ENCODE measurements at places on chromosomes 12 and 14.
A peak's percentile ranks its signal among the peaks of the same experiment; 100 is the strongest.

- peak; percentile 50 for DNase-seq
Observed at GRCh38 chr14:70873627-70874026, 33.6 kb upstream of the PCNX1 start.

DNA sequence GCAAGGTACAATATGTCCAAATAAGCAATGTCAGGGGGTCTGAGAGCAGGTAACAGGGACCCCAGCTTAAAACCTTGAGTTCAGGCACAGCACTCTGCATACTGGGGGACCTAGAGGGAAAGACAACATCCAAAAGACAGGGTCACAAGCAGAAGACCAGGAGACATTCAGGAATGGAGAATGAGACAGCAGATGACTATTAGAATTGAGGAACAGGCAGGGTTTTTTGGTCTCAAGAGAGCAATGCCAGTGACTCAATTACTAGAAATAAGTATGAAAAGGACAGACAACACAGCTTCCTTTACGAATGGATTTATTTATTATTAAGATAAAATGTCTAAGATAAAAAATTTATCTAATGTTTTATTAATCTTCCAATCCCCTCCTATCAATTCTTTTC, 223.0 kb downstream of the PTPRO start:
- no peak for DNase-seq

DNA sequence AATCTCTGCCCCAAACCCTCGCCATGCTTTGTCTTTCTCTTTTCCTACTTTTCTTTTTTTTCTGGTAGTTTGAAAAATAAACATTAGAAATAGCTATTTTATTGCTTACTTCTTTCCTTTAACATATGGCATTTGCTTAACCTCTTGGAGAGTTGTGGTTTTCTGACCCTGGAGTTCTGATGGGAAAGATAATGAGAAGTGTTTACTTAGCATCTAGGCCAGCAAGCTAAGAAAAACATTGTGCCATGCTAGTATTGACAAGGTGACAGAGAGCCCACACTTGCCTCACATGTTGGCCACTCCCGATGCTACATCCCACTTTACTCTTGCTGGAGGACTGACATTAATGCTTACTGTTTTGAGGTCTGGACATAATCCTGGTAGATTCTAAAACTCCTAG, 886.2 kb downstream of the DIO2 start:
- DNase-seq = no peak

- DNase-seq = no peak
Observed at GRCh38 chr14:101817501-101818001, 56.0 kb downstream of the PPP2R5C start.

- DNase-seq = no peak
Observed at GRCh38 chr12:78864403-78864869, at the start of gene SYT1. SYT1 (plus strand) TSS chr12:78864774.

- DNase-seq = no peak
Observed at GRCh38 chr12:2664721-2665577, 129.8 kb upstream of the FKBP4 start.

GRCh38 chr12:108572166-108572790, 9.9 kb downstream of the ISCU start:
- no peak for DNase-seq

DNA sequence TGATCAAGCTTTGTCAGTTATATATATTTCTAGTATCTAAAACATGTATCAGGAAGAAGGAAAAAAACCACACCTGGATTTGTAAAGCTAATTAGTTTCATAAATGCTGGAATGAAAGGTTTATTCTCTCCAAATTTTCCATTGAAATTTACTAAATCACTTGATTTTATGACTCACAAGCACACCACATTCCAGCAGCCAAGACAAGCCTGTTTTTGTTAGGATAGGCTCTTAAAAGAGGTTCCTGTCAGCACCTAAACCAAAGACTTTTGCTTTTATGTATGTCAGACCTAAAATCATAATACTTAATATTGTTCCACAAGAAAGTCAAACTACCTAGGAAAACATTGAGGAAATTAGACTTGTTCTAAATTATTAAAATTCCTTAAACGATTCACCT, 85.3 kb upstream of the PAWR start:
- DNase-seq = no peak

DNA sequence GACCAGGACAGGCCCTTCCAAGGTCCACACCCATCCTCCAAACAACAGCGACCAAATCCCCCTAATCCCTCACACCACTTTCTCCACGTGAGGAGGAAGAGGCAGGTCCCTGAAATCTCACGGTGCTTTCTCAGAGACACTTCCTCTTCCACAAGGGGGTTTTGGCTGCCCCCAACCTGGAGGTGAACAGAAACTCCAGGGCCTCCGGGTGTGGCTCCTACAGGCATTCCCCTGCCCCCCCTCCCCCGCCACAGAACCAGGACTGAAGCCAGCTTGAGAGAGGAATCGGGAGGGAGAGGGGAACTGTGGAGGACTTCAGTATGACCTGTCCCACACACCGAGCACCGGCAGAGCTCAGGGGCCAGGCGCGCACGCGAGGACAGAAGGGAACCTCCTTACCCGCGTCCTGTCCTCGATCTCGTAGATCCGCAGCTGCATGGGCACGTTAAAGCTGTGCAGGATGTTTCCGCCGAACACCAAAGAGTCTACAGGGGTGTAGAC, 60.2 kb downstream of the KDM2B start:
- no peak for DNase-seq

DNA sequence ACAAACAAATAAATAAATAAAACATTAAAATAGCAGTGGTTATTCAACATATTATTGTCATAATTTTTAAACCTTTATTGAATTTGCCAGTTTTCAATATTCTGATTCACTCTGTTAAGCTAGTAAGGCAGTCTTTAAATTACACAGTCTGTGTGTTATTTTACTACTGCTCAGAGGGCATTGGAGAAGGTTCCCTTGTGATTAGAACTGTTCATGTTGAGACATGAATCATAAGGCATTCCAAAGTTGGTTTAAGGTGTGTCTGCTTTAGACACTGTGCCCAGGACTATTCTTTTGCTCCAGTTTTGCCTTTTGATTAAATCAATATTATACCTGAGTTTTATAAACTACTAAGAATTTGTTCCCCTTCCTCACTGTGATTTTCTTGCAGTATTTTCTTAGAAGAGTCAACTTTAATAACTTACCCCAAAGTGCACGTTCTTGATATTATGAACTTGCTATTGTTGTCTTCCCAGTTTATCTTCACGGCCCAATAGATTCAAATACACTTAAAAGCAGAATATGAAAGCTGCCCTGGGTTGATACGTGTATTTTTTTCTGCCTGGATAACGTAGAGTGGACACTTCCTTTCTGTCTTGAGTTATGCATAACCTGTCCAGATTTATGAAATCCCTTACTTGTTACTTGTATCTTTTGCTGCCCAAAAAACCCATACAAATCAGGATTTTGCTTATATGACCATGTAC, 105.3 kb upstream of the BCAT1 start:
- DNase-seq = no peak

- no peak for DNase-seq
Observed at GRCh38 chr14:24908592-24909236, 141.2 kb downstream of the STXBP6 start.

DNA sequence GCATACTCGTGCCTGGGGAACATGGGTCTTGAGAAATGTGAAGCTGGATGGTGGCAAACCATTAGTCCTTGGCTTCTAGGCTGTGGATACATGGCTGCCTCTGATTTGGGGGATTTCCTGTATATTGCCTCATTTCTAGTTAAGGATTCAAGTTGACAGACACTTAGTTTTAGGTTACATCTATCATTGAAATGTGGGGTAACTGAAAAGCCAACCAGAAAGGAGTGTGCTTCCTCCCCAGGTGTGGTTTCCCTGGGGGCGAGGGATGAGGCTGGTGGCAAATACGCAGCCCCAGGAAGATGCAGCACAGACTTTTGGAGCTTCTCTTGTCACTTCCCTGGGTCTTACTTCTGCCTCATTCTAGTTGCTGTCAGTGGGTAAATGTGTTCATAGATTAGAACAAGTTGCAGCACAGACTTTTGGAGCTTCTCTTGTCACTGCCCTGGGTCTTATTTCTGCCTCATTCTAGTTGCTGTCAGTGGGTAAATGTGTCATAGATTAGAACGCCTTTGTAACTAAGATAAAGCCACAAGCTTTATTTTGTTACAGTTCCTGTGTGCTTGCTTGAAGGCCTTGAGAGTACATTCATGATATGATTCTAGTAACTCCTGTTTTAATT, 85.1 kb downstream of the BORCS5 start:
- DNase-seq = peak; percentile 38

- no peak for DNase-seq
Observed at GRCh38 chr12:55673638-55674037, 34.1 kb downstream of the ITGA7 start.

DNA sequence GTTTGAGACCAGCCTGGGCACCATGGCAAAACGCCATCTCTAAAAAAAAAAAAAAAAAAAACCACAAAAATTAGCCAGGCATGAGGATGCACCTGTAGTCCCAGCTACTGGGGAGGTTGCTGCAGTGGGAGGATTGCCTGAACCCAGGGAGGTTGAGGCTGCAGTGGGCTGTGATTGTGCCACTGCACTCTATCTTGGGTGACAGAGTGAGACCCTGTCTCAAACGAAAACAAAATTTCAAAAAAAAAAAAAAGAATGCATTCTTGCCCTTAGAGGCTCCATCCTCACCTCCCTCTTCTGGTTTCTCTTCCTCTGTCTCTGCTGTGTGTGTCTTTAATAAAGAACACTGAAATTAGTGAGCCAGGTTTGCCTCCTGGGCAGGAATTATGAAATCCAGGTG, 107.8 kb downstream of the VCPKMT start:
- no peak for DNase-seq

GRCh38 chr12:26276709-26277108, 81.3 kb downstream of the SSPN start:
- no peak for DNase-seq

GRCh38 chr12:80917651-80918050, 20.1 kb downstream of the LIN7A start:
- DNase-seq = no peak

DNA sequence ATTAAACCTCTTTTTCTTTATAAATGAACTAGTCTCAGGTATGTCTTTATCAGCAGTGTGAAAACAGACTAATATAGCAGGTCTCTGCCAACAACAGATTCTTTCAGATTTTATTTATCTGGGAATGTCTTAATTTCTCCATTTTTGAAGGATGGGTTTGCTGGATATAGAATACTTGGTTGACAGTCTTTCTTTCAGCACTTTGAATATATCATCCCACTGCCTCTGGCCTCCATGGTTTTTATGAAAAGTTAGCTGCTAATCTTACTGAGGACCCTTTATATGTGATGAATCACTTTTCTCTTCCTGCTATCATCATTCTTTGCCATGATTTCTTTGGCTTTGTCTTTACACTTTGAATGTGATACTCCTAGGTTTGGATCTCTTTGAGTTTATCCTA, 148.0 kb downstream of the ANO6 start:
- no peak for DNase-seq

- no peak for DNase-seq
Observed at GRCh38 chr14:31968107-31968810, 108.8 kb upstream of the ARHGAP5 start.

DNA sequence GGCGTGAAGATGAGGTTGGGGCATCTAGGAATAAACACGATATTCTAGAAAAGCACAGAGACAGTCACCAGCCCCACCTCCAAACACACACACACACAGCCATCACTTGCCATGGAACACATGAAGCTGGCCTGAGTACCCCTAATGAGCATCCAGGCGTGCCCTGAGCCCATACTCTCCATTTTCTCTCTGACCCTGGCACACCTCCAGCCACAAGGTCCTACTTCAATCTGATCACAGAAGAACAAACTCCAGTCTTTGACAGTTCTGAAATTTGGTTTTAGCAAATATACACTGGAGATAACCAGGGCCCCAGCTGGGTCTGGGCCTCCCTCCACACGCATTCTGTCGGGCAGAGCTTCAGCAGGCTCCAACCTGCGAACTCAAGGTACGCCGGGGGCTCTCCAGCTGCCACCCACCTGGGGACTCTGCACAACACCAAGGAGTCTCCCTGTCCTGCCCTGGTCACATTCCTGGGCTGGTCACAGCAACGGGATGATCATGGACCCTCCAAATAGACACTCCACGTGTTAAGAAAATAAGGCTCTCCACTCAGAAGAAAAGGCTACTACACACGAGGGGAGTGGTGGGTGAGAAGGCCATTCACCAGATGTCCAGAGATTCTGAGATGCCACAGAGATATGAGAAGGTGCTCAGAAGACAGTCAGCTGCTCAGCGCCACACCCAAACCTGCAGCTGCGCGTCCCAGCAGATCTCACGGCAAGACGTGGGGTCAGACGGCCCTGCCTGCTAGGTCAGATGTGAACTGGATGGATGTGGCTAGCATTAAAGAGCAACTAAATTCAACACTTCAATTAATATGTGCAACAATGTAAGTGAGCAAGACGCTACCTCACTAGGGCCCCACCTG, 57.0 kb upstream of the PNMA1 start:
- no peak for DNase-seq

- no peak for DNase-seq
Observed at GRCh38 chr12:68043435-68043834, 54.2 kb downstream of the IFNG-AS1 start.
